ENCODE measurements at places on chromosomes 3 and 15. TPM values are rescaled to one million over a fixed set of nuclear protein-coding genes. Genes with fewer than 3 reads are reported as not detected.
A peak's percentile ranks its signal among the peaks of the same experiment; 100 is the strongest.

CSPG4 gene
- total RNA-seq = 13.8 TPM

PCBP4 gene
- 30.5 TPM for total RNA-seq

RPL35A gene
- total RNA-seq = 915 TPM

DNA sequence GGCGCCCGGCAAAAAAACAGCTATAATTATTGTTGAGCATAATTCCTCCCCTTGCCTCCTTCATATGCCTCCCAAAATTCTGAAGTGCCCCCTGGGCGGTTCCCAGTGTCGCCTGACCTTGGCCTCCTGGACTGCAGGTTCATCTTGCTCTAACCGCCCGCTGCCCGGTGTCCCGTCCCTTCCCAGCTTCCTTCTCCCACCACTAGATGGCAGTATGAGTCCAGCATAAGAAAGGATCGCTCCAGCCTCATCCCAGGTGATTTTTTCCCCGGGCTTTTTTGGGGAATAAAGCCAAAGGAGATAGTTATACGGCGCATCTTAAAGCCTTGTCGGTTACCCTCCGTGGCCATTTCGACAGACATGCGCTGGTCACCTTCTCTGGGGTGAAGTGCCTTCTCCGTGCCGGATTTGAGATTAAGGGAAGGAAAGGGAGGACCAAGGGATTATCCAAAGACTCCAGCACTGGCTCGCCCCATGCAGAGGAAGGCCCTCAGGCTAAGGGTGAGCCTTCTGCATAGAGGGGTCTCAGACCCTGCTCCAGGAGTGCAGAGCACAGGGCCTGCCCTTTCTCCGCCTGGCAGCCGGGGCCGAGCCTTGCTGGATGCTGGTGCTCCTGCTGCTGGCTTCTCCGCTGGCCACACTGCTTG is 45.8 kb upstream of the TRA2B start:
- H3K4me1 ChIP-seq = peaks cover 6% of the 10 kb centered on the region
- peak; percentile 87 for DNase-seq
- no peaks in the 10 kb centered on the region for H3K27me3 ChIP-seq
- H3K4me3 ChIP-seq = no peak overlapping the region
- no peak overlapping the region for H3K27ac ChIP-seq
- H3K36me3 ChIP-seq = peaks cover 3% of the 10 kb centered on the region

GRCh38 chr3:72309661-72310418 is 524.9 kb upstream of the PROK2 start:
- no peaks in the 10 kb centered on the region for H3K36me3 ChIP-seq
- no peak overlapping the region for H3K27ac ChIP-seq
- DNase-seq = no peak
- H3K4me3 ChIP-seq = no peak overlapping the region

DNA sequence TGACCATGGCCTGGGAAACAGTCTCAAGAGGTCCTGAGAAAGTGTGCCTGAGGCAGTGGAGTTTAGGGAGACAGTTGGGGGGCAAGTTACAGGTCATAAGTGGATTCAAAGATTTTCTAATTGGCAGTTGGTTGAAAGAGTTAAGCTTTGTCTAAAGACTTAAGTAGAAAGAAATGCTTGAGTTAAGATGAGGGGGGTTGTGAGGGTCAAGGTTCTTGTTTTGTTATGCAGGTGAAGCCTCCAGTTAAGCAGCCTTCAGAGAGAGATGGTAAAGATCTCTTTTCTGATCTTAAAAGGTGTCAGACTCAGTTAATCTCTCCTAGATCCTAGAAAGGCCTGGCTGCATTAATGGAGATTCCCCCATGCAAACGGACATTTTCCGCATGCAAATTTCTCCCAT is 356.3 kb upstream of the C2CD4B start:
- H3K4me3 ChIP-seq = no peak overlapping the region
- no peak for DNase-seq
- H3K4me1 ChIP-seq = peaks cover 4% of the 10 kb centered on the region
- no peaks in the 10 kb centered on the region for H3K36me3 ChIP-seq

DNA sequence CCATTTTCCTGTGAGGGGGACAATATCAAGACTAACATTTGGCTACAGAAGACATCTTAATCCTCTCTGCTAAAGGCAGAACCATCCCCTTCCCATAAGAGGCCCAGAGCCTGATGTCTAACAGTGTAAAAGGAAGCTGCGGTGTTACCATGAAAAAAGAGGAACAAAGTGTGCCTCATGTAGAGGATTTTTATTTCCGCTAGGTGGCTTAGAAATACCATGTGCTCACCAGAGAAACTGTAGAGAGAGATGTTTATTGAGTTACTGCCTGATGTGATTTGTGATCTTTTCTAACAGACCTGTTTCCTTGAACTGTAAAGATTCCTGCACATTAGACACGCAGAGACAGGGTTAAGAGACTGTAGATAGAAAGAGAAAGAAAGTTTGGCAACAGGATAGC is 22.0 kb downstream of the OR5H15 start:
- no peaks in the 10 kb centered on the region for H3K4me1 ChIP-seq
- H3K27me3 ChIP-seq = no peaks in the 10 kb centered on the region
- H3K4me3 ChIP-seq = no peak overlapping the region
- no peaks in the 10 kb centered on the region for H3K36me3 ChIP-seq
- DNase-seq = no peak
- H3K27ac ChIP-seq = no peak overlapping the region

DNA sequence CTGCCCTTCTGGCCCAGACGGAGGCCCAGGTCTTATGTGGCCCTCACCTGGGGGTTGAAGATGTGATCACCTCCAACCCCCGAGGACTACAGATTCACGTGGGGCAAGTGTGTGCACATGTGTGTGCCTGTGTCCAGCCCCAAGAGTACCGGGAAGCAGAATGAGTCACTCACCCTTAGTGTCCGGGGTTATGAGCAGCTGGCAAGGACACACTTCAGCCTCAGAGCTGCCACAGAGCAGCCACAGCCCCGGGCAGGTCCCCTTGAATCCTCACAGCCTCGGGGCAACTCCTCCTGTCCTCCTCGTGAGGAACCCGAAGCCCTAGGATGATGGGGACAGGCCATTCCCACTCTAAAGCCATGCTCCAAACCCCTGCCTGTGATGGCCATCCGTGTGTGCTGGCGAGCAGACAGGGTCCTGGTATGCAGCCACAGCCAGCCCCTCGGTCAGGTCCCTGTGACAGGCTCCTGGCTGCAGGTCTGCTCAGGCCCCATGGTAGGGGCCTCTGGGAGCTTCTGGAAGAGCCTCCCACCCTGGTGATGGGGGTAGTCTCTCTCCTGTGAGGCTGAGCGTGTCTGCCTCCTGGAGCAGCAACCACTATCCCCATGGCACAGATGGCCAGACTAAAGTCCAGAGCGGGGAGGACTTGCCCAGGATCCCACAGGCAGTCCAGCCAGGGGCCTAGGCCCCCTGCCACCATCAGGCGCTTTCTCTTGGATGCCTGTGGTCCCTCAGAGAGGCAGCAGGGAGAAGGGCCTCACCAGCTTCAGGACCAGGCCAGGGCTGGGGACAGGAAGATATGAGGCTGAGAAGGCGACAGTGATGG is 852 bp downstream of the STAB1 start:
- H3K4me3 ChIP-seq = peak overlapping the region; percentile 40
- no peak for DNase-seq
- H3K36me3 ChIP-seq = peaks cover 25% of the 10 kb centered on the region
- no peaks in the 10 kb centered on the region for H3K27me3 ChIP-seq
- H3K4me1 ChIP-seq = peaks cover 38% of the 10 kb centered on the region

Data from suprapubic skin (tissue), 4 donors.